ENCODE measurements at places on chromosomes 7 and 10.

- DNase-seq, result no peak
These were observed 39.4 kb upstream of the NPFFR1 start for GRCh38 chr10:70323138-70323696.

DNA sequence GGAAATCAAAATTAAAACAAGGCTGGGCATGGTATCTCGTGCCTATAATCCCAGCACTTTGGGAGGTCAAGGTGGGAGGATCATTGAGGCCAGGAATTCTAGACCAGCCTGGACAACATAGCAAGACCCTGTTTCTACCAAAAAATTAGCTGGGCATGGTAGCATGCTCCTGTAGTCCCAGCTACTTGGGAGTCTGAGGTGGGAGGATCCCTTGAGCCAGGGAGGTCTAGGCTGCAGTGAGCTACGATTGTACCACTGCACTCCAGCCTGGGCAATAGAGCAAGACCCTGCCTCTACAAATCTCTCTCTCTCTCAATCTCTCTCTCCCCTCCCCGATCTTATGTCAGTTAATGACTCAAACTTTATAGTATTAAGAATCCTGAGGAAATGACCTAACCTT, 3.8 kb downstream of the KPNA7 start:
- DNase-seq, result no peak

- DNase-seq, result no peak
These were observed 35.8 kb downstream of the AIFM2 start for GRCh38 chr10:70096705-70097420.

DNA sequence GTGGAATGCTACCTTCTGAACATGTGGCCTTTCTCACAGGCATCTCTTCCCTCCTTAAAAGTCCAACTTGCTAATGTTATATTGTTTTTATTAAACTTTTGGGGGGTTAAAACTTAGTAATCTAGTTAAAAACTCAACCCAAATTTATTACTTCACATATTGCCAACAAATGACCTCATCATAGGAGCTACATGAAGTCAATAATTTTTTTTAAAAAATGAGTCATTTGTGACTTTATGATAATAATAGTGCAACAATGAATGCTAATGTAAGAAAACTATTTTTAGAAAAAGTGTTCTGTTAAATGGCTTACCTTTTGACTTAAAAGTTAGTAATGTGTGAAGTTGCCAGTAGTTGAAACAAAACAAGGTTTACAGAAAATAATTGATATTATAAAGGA, 325.9 kb upstream of the FZD1 start:
- no peak for DNase-seq

DNA sequence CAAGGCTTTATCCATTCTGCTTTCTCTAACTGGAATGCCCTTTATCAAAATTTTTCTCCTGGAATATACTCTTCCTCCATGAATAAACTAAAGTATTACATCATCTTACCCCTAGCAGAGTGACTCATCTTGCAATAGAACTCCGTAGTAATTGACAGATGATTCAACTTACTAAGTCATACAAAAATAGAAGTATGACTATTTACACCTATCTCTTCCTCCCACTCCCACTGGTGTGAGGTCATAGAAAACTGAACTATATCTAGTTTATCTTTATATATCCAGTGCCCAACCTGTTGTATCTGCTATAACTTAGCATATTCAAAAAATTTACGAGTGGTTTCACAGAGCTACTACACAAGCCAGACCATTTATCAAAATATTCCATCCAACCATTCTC, 26.1 kb downstream of the ABCB1 start:
- DNase-seq, result no peak

- no peak for DNase-seq
These were observed 29.6 kb downstream of the CAV1 start for GRCh38 chr7:116554436-116554835.

DNA sequence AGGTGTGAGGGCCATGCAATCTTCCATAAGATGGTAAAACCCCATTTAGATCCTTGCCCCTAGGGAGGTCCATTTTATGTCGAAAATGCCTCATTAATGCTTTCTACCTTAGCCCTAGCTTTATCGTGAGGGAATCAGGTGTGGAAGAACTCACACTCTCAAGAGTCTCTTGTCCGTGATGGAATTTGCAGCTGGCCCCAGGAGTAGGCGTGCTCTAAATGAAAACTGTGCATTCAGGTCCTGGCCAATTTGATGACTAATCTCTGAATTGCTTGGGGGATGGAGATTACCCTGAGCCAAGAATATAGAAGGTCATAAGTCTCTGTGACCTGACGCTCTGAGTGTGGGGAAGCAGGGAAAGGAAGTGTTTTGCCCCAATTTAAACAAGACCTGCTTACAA, 6.6 kb downstream of the C10orf90 start:
- no peak for DNase-seq

GRCh38 chr7:2357571-2357970, 2.9 kb downstream of the EIF3B start:
- DNase-seq, result no peak

DNA sequence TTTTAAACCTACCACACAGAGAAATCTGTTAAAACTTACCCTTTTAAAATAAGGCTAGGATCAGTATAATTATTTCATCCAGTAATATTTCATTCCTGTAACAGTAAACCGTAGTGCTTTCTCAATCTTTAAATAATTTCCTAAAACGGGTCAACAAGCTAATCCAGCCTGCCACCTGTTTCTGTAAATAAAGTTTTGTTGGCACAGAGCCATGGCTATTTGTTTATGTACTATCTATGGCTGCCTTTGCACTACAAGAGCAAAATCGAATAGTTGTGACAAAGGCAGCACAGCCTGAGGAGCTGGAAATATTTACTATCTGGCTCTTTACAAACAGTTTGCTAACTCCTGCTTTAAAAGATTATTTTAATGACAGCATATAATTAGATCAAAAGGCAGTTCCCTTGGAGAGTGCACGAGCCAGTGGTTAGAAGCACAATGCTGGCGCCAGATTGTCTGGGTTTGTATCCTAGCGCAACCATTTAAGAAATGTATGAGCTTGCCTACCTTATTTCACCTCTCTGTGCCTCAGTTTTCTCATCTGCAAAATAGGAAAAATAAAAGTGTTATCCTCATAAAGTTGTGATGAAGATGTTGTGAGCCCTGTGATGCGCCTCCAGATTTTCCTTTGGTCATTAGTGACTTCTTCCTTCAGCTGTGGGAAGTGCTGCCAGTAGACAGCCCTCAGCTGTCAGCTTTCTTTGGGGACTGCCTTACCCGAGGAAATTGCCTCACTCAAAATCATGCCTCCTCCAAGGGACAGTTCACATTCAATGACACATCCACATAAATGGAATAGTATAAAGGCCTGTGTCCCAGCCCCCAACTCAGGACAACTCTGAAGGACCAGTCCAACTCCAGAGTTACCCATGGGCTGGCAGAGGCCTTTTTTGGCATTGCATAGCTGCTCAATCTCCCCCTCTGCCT, 11.8 kb upstream of the MIOS start:
- DNase-seq, result no peak

GRCh38 chr7:48192996-48193395, 21.7 kb downstream of the ABCA13 start:
- no peak for DNase-seq

- DNase-seq, result peak; percentile 25
These were observed 112.4 kb downstream of the CDK6 start for GRCh38 chr7:92723943-92724342.

All from WTC11 (cell line).